Endothelial cell of umbilical vein (primary cell): ENCODE measurements at places on chromosomes 3 and 15. TPM values are rescaled to one million over a fixed set of nuclear protein-coding genes. Genes with fewer than 3 reads are reported as not detected.
A peak's percentile ranks its signal among the peaks of the same experiment; 100 is the strongest.

DNA sequence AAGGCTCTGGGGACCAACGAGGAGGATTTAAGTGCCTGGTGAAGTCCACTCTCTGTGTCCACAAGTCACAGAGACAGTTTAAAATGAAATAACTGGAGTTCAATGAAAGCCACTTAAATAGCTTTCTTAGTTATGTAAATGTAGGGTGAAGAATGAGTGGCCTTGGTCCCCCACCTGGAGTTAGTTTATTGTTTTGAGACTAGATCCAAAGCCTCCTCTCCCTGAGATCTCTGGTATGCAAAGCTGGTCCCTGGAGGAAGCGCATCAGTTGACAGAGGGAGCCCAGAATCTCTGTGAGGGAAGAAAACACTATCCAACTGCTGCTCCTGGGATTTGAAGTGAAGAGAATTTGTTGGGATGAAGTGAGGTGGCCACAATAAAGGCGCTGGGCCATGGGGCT lies 40.5 kb downstream of the EXOG start:
- no peak for DNase-seq

DNA sequence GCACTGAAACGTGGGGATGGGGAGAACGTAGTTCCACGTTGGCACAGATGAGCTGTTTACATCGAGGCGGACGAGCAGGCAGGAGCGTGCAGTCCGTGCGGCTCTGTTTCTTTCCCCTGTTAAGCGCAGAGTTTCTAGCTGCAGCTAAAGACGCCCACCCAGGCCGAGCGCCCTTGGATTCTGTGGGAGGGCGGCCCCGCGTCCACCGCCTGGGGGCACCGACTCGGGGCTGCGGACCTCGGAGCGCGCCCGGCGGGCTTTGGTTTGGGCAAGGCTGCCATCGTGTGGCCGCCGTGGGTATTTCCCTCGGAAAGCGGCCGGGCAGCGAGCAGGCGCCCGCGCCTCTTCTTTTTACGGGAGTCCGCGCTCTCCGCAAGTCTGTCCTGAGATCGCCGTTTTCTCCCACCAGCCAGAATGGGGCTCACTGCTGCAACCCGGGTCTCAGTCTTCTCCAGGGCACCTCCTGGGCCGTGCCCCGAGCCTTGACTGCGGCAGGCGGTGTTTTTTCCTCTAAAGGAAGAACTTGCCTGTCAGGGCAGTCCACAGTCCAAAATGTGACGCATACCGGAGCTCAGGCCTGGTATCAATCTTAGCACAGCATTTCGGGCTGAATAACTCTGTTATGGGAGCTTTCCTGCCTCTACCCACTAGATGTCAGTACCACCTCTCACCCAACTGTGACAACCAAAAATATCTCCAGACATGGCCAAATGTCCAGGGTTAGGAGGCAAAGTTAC lies 219.9 kb upstream of the IGF1R start:
- peak; percentile 60 for DNase-seq

DNA sequence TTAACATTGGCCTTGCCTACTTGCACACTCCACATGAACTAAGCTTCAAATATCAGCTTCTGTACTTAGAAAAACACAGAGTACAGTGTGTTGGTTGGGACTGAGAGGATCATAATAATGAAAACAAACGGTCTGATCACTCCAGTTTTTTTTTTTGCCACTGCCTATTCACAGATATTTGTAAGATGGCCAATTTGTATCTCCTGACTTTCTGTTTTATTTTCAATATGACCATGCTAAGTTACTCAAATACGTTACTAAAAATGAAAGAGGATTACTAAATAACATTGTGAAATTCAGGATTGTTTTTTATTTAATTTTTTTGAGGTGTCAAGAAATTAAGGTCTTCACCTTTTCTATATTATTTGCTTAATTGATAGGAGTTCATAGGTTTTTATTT lies 595.1 kb downstream of the TUSC7 start:
- no peak for DNase-seq

DNA sequence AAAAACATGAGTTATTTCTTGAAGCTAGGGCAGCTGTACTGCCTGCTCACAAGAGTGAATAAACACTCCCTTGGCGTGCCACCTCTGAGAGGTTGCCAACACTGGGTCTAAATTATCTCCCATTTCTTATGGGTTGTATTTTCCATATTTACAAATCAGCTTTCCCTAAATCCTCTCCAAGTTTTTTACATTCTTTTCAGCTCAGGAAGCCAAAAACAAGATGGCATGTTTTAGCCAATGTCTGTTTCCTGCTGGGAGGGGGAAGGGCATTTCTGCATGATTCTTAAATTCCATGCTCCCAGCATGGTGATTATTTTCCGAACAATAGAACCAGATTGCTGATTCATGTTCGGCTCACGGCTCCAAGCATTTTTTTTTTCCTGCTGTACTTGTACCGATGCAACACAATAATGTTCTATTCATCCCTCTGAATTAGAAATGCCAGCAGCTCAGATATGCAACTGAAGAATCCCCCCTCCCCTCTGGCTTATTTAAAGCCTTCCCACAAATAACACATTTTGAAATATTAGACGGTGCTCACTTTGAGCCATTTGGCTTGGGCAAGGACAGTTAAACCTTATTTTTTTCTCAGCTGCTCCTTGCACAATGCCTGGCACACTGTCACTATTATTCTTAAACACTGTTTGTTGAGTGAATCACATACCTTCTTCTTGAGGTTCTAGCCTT lies 252.5 kb downstream of the THRB start:
- peak; percentile 97 for DNase-seq

- no peak for DNase-seq
These were observed 231.4 kb downstream of the CDIN1 start for GRCh38 chr15:36810656-36811449.

Gene POLR2H
- polyA plus RNA-seq = 169 and 276 TPM in 2 replicates

Gene RPL39L
- 11.2 and 14.3 TPM in 2 replicates for polyA plus RNA-seq

DNA sequence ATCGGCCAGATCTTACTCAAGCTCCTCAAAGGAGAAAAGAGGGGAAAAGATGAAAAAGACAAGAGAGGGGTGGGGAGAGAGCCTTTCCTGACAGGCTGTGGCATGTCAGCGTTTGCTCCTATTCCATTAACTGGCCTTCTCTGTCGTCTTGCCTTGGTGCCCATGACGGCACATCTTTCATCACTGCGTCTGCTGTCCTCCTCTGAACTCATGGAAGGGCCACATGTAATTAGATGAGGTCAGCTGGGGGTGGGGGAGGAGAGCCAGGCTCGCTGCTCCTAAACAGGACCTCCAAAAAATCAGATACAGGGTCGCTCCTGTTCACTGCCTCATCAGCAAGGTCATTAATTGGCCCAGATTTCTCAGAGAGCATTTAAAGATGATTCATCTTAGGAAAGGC lies 49.7 kb downstream of the LRTM1 start:
- no peak for DNase-seq

GRCh38 chr3:42529468-42529867 lies 27.0 kb downstream of the VIPR1 start:
- DNase-seq = no peak

DNA sequence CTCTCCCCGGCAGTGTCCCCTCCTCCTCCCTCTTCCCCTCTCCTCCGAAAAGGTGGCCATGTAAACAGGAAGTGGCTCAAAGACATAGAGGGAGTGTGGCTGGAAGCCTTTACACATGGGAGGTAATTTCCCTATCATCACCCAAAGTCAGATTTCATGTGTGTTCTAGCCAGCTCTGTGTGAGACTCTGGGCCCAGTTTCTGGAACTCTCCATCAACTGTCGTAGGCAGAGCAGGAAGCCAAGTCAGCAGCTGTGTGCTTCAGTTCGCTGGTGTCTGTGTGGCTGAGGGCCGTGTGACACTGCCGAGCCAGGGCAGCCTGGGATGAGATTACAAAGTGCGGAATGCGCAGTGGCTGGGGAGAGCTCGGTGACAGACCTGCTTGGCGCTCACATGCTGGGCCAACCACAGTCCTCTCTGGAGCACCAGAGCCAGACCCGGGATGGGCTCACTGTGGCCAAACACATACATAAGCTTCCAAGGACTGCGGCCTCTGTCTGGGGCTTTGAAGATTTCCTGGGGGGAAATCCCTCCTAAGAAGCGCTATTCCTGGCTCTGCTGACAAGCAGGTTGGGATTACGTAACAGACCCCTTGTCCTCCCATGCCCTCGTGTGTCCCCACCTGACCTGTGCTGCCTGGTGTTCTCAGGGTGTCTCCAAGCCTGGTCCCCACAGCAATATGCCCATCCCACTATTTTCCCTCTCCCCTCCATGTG lies 50.7 kb downstream of the UMPS start:
- DNase-seq = peak; percentile 43

DNA sequence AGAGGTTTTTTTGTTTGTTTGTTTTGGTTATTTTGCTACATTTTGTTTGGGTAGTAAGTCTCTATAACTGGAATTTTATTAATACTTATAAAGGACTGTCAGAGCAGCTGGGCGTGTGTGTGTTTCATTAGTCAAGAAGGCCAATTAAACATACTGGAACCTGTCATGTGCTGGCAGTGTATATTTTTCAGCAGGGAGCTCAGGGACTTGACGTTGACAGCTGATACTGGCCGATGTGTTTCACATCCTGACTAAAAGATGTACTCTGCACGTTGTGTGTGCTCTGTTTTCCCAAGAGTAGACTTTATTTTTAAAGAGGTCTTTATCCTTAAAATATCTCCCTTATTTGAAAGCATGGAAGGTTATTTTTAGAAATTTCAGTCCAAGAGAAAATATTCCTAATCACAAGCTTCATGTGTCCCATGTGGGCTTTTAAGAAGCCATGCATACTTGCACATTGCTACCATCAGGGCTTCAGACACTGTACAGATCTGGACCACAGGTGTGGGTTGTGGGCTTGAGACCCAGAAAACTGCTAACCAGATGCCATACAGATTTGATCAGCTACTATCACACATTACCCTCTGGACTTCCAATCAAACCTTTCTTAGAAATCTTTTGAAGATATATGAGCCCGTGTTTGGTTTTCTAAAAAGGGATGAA lies 135.9 kb downstream of the FEZF2 start:
- DNase-seq = no peak

DNA sequence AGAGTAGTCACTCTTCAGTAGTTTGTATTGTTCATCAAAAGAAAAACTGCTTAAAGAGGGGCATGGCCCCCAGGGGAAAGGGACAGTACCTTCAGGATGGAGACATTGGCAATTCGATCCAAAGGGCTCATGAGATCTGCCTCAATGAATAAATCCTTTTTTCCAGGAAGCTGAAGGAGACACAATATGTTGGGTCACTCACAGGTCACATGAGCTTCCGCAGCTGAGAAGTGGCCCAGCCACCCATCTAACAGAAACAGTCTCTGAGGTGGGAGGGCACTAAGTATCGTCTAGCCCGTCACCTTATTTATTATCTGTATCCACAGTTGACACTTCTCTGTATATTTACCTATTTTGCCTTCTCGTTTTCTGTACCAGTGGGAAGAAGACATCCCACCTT lies 4.7 kb downstream of the VPS33B start:
- no peak for DNase-seq

Gene GOLGA8T
- polyA plus RNA-seq = 0.04 TPM in 1 of 2 replicates, not detected in the other

GRCh38 chr3:156818890-156819289 lies 7.3 kb upstream of the LEKR1 start:
- DNase-seq = peak; percentile 80

DNA sequence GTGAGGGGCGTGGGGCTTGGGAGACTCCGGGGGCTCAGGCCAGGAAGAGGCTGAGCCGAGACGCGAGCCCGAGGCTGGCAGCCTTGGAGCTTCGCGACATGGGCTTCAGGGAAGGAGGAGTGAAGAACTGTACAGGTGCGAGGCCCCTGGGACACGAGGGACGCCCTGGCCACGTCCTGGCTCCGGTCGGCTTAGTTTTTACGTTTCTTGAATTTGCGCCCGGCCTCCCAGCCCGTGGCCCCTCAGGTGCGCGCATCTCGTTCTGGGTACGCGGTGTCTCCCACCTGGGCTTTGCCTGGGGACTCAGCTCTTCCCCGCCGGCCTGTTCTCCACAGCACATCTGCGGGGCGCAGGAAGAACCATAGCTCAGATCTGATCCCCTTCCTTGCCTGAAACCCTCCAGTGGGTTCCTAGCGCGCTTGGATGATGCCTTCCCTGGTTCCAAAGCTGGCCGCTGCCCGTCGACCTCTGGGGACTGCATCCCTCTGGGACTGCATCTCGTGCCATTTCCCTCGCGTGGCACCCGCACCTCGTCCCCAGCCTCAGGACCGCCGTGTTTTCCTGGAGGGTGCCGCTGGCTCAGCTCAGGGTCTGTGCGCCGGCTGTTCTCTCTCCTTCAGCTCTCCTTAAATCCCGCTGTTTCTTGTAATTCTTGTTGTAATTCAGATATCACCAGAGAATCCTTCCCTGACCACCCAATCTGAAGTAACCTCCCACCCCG lies 614 bp downstream of the CHCHD6 start:
- no peak for DNase-seq
